Cardiac septum (tissue), 1 donor: ENCODE measurements at places on chromosomes 11 and 22. TPM values are rescaled to one million over a fixed set of nuclear protein-coding genes. Genes with fewer than 3 reads are reported as not detected.

Gene INSC
- 0.22 TPM for total RNA-seq

Gene MOGAT2
- not detected for total RNA-seq

Gene PRG3
- total RNA-seq: not detected

Gene DERL3
- total RNA-seq: 2.2 TPM

Gene OR4D5
- total RNA-seq: not detected

Gene CCDC116
- 0.43 TPM for total RNA-seq

Gene PDGFD
- total RNA-seq: 19.6 TPM

Gene FAT3
- 9.2 TPM for total RNA-seq

Gene RHOD
- total RNA-seq: 25.8 TPM

Gene PRR33
- 0.75 TPM for total RNA-seq

Gene ABTB2
- total RNA-seq: 27.9 TPM

Gene MRGPRX3
- not detected for total RNA-seq

Gene CHEK2
- 2.2 TPM for total RNA-seq

Gene ACR
- total RNA-seq: 0.40 TPM

Gene MMP13
- not detected for total RNA-seq

Gene MISFA
- total RNA-seq: 6.4 TPM

Gene CTSW
- total RNA-seq: 0.83 TPM

Gene C22orf31
- total RNA-seq: not detected

Gene RFPL2
- total RNA-seq: not detected

Gene ZBED4
- total RNA-seq: 6.2 TPM

Gene RAB3IL1
- 9.4 TPM for total RNA-seq

Gene OR10S1
- not detected for total RNA-seq

Gene OR8D1
- not detected for total RNA-seq

Gene SIK2
- total RNA-seq: 27.3 TPM

Gene WNT7B
- total RNA-seq: not detected

Gene MAP6
- 7.2 TPM for total RNA-seq

Gene RTN4R
- 1.0 TPM for total RNA-seq

Gene SPINDOC
- 14.0 TPM for total RNA-seq

Gene NFAM1
- total RNA-seq: 1.5 TPM

Gene LDLRAD3
- total RNA-seq: 4.4 TPM

Gene ROBO4
- total RNA-seq: 15.9 TPM

Gene OR52N4
- not detected for total RNA-seq

Gene NTM
- total RNA-seq: 3.4 TPM

Gene SAA4
- total RNA-seq: not detected

Gene SAA2
- 0.48 TPM for total RNA-seq

Gene ATXN10
- 156 TPM for total RNA-seq

Gene BRSK2
- total RNA-seq: 0.16 TPM

Gene RIMBP3B
- 0.08 TPM for total RNA-seq

Gene TRIM51
- total RNA-seq: not detected

Gene TMEM191B
- total RNA-seq: 0.62 TPM

Gene PTPRCAP
- 0.40 TPM for total RNA-seq

Gene CD3E
- total RNA-seq: 0.48 TPM

Gene NOX4
- 9.4 TPM for total RNA-seq
